ENCODE measurements at places on chromosomes 12 and 14.

GRCh38 chr14:100386121-100386520 is 63.0 kb downstream of the SLC25A47 start:
- DNase-seq, result no peak

- DNase-seq, result no peak
Observed at GRCh38 chr14:101169267-101169666, 265.7 kb upstream of the RTL1 start.

DNA sequence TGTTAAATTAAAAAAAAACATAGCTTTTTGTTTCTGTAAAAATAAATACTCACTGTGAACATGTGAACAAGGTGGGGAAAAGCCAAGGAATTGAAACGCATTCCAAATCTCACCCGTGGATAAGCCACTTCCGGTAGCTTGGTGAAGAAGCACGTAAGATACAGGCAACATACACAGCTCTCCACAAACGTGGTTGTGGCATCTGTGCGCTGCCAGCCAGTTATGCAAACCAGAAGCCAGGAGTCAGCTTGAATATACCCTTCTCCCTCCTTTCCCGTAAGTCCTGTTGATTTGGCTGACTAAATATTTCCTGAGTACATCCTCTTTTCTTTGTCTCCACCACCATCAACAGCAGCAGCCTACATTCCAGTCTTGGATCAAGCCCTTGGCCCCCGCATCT is 486.2 kb downstream of the VRK1 start:
- no peak for DNase-seq

DNA sequence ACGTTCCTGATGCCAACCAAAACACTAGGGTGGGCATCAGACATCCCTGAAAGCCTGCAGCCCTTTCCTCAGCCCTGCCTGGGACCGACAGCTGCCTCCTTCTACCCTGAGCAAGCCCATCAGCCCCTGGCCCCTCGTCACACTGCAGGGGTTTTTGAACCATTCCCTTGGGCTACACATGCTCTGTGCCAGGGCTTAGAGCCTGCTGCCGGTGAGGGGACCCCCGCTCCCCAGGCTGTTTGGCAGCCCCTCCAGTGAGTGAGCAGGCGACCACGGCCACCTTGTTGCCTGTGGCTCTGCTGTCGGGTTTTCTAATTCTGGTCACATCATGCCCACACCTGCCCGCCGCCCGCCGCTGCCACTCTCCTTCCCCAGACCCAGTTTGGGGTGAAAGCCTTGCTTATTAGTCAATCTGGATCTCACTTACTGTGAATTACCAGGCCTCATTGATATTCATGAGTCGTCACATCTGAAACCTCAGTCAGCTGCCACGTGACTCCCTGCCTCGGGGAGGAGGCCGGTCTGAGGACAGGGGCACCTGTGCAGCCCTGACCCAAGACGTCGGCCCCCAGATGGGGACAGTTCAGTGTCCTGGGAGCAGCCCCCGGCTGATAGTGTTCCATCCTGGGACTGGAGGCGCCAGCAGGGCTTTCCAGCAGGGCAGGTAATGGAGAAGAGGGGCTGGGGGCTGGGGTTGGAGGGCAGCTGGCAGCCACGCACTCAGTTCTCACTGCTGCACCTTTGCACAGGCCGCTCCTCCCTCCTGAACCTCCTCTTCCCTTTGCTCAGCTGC is 163.0 kb downstream of the RBM19 start:
- no peak for DNase-seq

DNA sequence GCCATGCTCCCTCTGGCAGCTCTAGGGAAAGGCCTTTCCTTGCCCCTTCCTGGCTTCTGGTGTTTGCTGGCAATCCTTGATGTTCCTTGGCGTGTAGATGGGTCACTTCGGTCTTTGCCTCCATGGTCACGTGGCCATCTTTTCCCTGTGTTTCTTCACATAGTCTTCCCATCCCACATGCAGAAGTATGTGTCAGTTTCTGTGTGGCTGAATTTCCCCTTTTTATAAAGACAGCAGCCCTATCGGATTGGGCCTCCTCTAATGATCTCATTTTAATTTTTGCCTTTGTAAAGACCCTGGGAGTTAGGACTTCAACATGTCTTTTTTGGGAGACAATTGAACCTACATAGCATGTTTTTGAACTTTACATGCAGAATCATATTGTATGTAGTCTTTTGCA is 107.2 kb upstream of the FGD4 start:
- DNase-seq, result no peak

GRCh38 chr14:48970943-48971342 is 615.2 kb downstream of the RPS29 start:
- DNase-seq, result no peak

GRCh38 chr12:28235985-28236384 is 45.7 kb downstream of the CCDC91 start:
- no peak for DNase-seq

- DNase-seq, result no peak
Observed at GRCh38 chr12:6700646-6701051, at the start of gene PIANP. TSS of gene PIANP (minus strand) at chr12:6700815. CDS start at chr12:6698061, 2,754 bp downstream.

- DNase-seq, result no peak
Observed at GRCh38 chr14:68362846-68363245, 430.0 kb downstream of the ZFP36L1 start.

DNA sequence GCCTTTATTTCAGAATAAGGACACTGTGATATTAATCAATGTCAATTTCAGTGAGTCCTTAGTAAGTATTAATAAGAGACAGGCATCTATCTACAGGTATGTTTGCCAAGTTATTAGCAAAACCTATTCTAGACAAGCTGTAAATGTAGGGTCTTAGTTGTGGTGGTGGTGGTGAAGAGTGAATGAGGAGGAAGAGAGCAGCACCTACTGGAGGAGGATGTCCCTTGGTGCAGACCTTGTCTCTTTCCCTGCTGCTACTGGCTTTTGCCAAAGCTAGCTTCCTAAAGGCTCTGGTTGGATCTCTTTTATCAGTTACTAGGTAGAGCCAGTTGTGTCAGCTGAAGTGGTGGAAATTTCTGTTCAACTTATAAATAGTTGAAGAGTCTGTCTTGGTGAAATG is 304.8 kb upstream of the ATP2B1 start:
- DNase-seq, result no peak

DNA sequence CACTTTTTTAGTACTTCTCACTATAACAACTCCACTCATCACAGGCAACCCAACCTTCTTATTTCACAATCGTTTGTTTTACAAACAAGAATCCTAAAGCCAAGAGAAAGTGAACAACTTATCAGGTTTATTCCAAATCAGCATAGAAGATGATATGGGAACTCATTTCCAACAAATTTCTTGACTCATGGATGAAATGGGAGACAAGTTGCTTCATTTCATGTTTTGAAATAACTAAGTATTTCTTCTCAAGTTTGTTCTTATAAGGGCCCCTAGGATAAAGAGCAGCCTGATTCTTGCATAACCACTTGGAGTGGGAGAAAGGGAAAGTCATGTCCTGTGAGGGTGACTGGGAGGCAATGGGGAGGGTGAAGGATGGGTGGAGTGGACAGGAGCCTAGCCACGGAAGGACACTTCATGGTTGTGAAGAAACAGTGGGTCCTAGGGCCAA is 168.3 kb downstream of the DUSP6 start:
- no peak for DNase-seq

DNA sequence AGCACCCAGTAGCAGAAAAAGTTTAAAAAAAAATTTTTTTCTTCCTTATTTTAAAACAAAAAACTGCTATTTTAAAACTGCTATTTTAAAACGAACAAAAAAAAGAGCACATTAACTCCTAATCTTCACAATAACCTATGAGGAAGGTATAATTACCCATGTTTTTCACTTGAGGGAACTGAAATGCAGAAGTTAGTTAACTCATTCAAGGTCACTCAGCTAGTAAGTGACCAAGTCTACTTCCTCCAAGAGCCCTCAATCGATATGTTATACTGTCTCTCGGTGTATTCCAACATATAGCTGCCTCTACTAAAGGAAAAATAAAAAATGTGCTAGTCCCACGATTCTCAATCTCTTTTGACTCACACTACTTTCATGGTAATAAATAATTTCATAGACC is 7.8 kb downstream of the RPAP3 start:
- no peak for DNase-seq

DNA sequence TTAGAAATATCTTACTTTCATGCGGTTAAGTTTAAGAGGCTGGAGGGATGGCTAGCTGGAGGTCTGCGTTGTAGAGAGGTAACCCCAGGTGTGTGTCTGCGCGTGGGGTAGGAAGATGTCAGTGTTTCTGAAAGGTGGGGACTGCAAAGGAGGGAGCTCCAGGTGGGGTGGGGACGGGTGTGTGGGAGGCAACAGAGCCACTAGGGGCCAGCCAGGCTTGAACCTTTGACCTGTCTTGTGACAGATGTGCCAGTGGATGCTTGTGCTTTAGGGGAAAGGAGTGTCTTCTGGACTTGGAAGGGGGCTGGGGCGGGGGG is 841 bp downstream of the GLI1 start:
- DNase-seq, result no peak

GRCh38 chr12:92942905-92943304 is 13.8 kb upstream of the EEA1 start:
- DNase-seq, result no peak

DNA sequence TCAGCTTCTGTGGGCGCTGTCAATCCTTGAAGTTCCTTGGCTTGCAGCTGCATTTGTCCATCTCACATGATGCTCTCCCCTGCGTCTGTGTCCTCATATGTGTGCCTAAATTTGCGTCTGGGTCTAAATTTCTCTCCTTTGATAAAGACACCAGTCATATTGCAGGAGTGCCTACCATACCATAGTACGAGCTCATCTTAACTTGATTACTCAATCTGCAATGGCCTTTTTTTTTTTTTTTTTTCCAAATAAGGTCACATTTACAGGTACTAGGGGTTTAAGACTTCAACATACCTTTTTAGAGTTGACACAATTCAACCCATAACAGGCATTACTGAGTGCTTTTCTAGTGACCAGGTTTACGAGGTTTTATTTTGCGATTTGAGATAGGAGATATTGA is 233.3 kb upstream of the TBX3 start:
- no peak for DNase-seq

DNA sequence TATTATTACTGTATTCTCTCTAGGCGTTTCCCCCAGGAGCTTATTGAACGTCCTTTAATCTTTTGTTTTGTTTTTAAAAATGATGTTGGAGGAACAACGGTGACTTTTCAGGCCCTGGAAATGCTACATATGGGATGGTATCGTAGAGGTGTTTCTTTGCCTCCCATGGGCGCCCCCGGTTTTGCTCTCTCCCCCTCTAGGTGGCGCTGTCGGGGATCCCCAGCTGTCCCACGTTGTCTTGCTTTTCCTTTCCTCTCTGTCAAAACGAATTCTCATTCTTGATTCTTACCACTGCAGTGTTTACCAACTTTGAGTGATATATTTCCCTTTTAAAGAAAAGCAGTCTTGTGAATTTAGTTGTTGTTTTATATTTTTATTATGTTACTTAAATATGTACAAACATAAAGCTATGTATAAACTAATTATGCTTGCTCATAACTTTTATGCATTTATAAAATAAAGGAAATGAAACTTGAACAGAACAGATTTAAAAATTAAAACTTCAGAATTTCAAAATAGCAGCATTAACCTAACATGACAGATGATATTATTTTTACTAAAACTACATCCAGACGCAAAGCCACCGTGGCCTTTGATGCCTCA is 171.9 kb downstream of the RGS6 start:
- DNase-seq, result no peak

DNA sequence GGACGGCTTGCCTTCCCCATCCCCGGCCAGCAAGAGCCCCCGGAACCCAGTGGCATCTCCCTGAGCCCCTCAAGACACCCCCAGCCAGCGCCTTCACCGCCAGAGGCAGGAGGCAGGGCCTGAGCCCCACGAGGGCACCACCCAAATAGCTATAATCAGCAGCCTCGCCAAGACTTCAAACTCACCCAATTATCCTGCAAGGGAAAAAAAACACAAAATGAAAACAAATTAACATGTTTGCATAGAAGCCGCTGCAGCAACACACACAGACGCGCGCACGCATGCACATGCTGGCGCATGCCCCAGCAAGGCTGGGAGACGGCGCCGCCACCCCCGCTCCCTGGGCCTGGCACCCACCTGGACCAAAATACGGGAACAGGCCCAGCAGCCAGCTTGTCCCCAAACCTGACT is 15.8 kb downstream of the FAM222A start:
- DNase-seq, result no peak

DNA sequence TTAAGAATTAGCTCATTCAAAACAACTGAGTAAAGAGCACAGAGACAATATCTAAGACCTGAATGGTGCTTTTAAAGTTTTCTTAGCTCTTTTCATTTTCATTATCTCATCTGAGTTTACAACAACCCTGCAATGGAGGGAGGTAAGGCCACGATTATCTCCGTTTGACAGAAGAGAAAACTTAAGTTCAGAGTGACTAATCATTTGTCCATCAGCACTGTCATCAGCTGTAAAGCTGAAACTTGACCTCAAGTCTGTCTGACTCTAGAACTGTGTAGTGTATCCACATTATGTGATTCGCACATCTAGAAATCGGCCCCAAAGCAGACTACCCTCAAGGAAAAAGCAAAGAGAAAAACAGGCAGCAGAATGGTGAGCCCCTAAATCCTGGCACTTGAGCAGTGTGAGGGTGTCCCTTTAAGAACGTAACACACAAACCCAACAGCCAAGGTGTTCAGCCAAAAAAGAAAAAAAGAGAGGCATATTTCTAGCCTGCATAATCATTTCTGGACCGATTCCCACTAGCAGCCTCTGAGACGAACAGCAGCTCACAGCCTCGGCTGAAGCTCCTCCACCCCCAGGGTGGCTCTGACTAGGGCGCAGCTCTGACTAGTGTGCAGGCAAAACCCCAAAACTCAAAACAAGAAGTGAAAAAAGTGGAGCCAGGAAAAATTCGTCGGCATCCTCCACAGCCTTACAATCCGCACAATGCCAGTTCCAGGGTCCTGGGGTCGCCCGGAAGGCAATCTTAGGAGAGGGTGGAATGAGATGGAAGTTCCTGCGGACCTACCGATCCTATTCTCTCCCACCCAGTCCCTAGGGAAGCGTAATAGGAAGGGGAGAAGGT is 1.6 kb downstream of the STXBP6 start:
- no peak for DNase-seq

All from cortex of kidney (tissue), 1 donor.